Right forelimb (tissue), 1 donor: ENCODE measurements at places on chromosomes 2 and 18.

DNA sequence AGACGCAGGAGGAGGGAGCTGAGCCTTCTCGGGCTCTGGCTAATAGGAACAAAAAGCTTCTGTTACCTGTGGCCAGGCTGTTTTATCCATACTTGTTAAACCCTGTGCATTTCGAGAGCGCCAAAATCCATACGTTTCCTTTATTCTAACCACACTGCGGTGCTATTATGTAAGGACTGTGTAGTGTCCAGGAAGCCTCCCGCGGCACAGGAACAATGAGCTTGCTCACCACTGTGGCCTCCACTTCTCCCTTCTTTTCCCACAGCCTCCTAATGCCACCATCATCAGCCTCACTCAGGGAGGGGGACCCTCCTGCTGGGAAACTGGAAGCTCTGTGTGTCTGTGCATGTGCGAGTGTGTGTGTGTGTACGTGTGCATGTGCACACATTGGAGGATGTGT is 268.5 kb downstream of the HAUS1 start:
- no peak for DNase-seq

DNA sequence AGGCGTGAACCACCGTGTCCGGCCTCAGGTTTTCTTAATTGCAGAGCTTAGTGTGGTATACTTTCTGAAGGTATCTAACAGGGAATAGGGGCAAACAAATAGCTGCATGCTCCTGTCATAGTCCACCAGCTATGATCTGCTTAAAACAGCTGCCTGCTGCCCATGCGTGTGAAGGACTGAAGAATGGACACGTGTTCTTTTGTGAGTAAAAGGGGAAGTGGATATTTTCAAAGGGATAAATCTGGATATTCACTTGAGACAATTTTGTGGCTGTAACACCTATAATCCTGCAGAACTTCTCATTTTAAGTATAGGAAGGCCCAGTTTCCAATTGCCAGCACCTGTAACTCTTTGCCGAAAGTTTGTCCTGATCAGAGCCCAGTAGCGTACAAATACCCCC is 44.7 kb downstream of the TRPM8 start:
- no peak for DNase-seq

GRCh38 chr2:181957668-181958067 is 28.0 kb upstream of the PPP1R1C start:
- DNase-seq: no peak

- no peak for DNase-seq
Measured at GRCh38 chr2:228559774-228560415, 378.4 kb upstream of the SPHKAP start.

- no peak for DNase-seq
Measured at GRCh38 chr2:58740426-58740825, 499.3 kb upstream of the FANCL start.

- DNase-seq: no peak
Measured at GRCh38 chr2:200350850-200351285, 44.4 kb downstream of the SPATS2L start.

DNA sequence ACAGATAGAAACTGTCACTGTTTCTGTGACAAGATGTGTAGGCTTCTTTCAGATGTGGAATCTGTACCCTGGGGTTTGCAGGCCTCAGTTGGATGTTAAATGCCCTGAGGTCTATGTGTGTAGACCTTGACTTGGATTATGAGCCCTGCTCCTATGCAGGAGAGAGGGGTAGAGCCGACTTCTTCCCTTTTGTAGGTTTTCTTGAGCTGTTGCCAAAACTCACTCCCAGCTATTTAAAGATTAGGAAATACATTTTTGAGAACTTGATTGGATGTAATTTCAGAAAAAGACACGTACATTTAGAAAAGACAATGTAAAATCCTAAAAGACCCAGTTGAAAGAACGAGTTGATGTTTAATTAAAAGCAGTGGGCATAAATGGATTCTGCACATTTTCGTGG is 374.8 kb downstream of the SLC4A3 start:
- DNase-seq: no peak
